ENCODE measurements at places on chromosomes 13 and 19.
A peak's percentile ranks its signal among the peaks of the same experiment; 100 is the strongest.

- DNase-seq: no peak
Observed at GRCh38 chr13:98386637-98387036, 190.3 kb downstream of the STK24 start.

GRCh38 chr19:10858204-10858828 lies 10.1 kb downstream of the C19orf38 start:
- DNase-seq: no peak

- no peak for DNase-seq
Observed at GRCh38 chr13:110272651-110273050, 34.3 kb downstream of the COL4A1 start.

GRCh38 chr19:42143341-42144234 lies 11.3 kb upstream of the POU2F2 start:
- DNase-seq: no peak

DNA sequence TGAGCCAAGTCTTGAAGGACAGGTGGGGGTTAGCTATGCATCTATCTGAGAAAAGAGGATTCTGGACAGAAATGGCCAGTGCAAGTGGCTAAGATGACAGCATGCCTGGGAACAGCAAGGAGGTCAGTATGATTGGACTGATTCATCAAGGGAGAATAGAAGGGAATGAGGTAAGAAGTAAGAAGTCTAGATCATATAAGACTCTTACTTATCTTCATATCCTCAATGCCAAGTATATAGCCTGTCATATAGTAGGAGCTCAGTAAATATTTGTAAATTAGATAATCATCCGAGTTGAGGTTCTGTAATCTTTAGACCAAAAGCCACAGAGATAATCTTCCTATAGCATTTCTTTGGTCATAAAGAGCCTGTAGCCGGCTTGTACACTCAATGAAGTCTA lies 103.3 kb upstream of the MLNR start:
- no peak for DNase-seq

DNA sequence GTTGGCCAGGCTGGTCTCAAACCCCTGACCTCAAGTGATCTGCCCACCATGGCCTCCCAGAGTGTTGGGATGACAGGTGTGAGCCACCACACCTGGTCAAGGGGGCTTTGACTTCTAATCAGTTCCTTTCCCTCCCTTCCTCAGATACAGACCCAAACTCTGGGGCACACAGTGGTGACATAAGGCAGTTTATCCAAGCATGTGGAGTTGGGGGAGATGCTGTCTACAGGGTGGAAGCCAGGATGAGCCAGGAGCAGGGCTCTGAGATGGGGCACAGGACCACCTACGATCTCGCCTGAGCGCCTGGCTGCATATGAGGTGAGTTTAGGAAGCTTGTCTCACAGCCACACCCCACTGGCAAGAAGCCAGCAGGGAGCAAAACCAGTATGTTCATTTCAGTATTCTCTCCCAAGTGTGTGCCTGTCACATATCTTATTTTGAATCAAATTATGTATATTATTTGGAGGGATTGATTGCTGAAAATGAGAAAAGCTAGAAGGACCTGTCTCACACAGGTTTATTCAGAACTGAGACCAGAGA lies 67.7 kb downstream of the KCTD15 start:
- DNase-seq: peak; percentile 3

GRCh38 chr19:49891393-49891792 lies 5.3 kb downstream of the IL4I1 start:
- no peak for DNase-seq

DNA sequence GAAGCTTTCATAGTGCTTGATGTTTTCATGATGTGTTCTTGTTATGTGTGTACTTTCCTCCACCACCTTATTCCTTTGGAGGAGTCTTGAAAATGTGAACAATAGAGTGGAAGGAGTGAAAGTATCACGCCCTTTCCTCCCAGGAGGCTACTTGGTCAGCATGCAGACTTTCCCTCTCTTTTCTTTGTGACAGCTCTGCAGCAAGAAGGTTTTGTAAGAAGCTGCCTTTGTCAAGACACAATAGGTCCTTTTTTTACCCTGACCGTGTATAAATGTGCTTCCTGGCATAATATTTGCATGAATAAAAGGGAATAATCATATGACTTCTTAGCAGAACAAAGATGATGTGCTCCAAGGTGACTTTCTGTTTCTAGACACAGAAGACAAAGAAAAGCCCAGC lies 882.6 kb upstream of the SLITRK5 start:
- DNase-seq: no peak

GRCh38 chr13:30847650-30848307 lies 58.3 kb upstream of the MEDAG start:
- DNase-seq: peak; percentile 48

GRCh38 chr13:76758257-76758656 lies 127.9 kb downstream of the KCTD12 start:
- no peak for DNase-seq

DNA sequence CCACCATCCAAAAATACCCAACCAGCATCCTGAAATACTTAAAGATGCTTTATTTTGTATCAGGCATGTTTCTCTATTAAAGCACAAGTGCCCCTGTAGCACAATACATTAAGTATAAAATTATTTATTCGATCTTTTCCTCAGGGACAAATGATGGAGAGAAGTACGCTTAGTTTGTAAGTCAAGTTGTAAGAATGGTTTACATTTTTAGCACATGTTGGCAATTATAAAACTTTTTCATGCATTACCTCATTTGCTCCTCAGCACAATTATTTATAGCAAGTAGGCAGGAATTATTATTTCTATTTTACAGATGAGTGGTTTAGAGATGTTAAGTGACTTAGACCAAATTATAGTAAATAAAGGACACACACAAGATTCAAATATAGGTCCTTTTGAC lies 232.6 kb upstream of the HTR2A start:
- no peak for DNase-seq

Measured in epithelial cell of prostate (primary cell).